CMK (cell line): ENCODE measurements at places on chromosomes 5 and 9.

DNA sequence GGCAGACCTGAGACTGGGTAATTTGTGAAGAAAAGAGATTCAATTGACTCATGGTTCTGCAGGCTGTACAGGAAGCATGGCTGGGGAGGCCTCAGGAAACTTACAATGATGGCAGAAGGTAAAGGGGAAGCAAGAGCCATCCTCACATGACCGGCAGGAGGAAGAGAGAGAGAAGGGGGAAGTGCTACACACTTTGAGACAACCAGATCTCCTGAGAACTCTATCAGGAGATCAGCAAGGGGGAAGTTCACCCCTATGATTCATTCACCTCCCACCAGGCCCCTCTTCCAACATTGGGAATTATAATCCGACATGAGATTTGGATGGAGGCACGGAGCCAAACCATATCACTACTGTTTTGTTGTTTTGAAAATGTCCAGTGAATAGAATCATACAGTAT is 110.2 kb downstream of the DAPK1 start:
- no peak for DNase-seq

DNA sequence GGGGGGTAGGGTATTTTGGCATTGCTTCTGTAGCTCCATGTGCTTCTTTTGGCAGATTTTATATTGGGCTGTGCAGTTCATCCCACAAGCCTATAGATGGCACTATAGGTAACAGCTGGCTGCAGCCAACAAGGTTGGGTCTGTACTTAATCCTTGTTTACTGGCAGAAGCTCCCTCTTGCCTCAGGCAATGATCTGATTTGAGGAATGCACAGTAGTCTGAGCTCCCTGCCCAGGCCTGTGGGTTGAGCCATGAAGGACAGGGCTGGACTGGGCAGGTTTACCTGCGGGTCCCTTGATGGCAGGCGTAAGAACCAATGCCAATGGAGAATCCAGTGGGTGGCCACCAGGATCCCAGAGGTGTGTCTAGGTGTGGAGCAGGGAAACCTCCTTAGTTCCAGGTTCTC is 11.7 kb upstream of the OR1J2 start:
- peak; percentile 17 for DNase-seq

DNA sequence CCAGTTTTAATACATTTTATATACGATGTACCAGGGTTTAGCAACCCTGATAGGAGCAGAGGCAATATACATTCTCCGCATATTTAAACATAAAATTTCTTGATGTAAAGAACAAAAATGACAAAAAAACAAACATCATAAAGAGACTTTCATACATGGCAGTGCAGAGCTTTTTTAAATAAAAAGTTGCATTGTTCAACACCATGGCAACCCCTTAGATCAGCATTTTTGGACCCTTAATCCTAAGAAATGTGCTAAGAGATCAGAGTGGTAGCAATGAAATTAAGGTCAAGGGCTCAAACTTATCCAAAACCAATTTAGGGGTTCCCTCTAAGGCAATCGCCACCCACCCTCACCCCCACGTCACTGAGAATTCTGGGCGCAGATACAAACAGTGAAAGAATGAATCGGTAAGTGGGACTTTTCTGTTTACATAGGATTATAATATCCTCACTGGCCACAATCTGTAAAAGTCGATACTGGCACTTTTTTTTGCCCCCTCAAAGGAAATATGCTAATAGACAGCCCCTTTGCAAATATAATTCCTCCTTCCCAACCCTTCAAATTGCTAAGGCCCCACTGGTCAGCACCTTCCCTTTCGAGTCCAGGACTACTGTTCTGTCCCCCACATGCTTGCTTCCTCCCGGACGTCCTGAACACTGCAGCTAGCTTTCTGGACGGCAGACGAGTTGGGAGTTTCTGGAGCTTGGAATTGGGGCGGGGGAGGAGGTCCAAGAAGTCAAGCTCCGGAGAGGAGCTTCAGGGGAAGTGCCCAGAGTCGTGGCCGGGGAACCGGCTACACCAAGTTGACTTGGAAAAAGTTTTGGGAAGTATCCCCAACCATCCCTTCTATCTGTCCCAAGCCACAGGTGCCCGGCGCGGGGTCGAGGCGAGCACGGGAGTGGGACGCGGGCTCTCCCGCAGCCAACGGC is 2.2 kb downstream of the GAS1 start:
- no peak for DNase-seq

DNA sequence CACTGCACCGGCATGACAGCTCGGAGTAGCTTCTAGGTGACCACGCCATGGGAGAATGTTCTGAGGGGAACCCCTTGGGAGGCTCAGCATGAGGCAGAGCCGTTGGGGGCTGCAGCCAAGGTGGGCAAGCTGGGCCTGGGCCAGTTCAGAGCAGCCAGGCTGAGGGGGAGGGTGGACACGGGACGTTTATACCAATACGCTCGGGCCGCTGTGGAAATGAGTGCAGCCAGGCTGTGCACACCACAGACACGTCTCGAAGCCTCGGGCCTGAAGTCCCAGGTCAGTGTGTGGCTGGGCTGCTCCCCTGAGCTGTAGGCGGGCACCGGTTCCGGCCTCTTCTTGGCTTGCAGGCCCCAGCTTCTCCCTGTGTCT is 28.9 kb upstream of the SLC12A7 start:
- DNase-seq, result no peak

DNA sequence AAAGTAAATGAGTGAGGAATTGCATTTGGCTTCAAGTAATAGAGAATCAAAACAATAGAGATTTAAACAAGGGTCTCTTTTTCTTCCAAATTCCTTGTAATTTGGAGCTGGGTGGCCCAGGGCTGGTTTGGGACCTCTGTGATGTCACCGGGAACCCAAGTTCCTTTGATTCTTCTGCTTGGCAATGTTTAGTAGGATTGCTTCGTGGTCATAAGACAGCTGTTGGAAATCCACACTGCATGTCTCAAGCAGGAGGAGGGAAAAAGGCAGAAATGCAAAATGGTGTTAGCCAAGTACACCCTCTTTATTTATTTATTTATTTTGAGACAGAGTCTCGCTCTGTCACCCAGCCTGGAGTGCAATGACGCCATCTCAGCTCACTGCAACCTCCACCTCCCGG is 72.6 kb upstream of the IL12B start:
- DNase-seq, result no peak

- no peak for DNase-seq
Measured at GRCh38 chr5:131530706-131531331, 104.2 kb downstream of the RAPGEF6 start.
